Germinal center (tissue), 1 donor: ENCODE measurements at places on chromosomes 12 and 14.

- no peak for DNase-seq
Measured at GRCh38 chr12:108561852-108562347, 496 bp upstream of the ISCU start.

DNA sequence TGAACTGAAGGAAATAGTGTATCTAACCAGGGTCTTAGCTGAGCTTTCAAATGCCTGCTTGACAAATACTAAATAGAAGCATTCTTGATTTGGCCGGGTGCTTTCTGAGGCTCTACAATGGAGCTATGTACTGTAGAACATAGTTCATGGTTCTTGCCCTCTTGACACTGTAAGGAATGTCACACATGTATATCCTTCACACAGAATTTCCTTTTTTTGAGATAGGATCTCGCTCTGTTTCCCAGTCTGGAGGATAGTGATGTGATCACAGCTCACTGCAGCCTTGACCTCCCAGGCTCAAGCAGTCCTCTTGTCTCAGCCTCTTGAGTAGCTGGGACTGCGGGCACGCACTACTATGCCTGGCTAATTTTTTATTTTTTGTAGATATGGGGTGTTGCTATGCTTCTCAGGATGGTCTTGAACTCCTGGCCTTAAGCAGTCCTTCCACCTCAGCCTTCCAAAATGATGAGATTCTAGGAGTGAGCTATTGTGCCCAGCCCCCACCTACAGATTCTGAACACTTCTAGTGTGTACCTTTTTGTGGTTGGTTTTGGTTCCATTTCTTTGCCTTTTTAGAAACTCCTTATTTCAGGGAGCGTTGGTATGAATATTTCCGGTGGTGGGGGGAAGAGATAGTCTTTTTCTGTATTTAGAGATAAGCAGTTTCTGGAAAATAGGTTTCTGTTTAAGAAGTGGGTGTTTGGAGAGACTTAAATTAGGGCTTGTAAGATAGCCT is 4.2 kb downstream of the MLXIP start:
- DNase-seq: no peak

GRCh38 chr12:83018088-83018487 is 331.4 kb downstream of the TMTC2 start:
- no peak for DNase-seq

GRCh38 chr14:99576761-99577705 is 27.0 kb downstream of the CCDC85C start:
- no peak for DNase-seq

GRCh38 chr14:81298122-81298521 is 77.4 kb upstream of the GTF2A1 start:
- no peak for DNase-seq

DNA sequence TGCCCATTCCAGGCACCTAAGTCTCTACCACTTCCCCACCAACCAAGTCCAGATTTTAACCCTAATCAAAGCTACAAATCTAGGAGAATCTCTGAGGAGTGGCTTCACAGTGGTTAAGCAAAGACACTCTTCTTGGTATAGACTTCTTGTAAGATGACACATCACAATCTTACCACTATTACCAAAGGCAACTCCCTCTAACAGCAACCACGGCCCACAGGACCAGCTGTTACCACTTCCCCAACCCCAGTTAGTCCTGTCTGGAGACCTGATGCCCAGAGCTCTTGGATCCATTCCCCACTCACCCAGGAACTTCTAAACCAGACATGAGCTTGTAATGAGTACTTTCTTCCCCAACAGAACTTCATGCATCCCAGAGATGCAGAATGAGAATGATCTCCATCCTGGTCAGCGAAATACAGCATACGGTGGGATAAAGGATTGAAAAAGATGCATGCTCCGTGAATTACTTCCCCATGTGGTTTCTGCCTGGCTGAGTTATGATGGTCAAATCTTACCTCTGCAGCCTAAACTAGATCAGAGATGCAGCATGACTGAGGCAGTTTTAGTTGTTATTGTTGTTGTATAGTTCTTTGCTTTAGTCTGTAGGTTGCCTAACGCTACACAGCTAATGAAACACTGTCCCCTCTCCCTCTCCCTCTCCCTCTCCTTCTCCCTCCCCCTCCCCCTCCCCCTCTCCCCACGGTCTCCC is 87.7 kb upstream of the FOXN3 start:
- DNase-seq: no peak

DNA sequence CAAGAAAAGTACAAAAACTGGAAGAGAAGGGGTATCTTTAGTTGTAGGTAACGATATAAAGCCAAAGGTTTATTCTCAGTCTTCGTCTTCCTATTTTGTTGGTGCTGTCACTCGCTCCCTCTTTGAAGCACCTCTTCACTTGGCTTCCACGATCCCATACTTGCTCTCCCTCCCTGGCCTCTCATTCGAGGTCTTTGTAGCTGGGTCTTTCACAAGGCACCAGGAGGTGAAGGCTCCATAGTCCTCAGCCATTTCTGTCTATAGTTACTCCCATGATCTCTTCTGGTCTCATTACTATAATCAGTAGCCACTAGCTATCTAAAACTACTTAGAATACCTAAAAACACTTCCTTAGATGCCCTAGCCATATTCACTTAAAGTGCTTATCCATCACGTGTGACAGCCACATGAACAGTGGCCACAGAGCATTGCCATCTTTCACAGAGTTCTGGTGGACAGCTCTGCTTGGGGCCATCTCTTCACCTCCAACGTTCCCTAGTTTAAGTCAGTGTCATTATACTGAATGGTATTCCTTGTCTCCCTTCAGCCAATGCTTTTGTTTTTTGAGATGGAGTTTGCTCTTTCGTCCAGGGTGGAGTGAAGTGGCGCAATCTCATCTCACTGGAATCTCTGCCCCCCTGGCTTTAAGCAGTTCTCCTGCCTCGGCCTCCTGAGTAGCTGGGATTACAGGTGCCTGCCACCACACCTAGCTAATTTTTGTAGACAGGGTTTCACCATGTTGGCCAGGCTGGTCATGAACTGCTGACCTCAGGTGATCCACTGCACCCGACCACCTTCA is 57.1 kb downstream of the ATP2A2 start:
- DNase-seq: no peak

DNA sequence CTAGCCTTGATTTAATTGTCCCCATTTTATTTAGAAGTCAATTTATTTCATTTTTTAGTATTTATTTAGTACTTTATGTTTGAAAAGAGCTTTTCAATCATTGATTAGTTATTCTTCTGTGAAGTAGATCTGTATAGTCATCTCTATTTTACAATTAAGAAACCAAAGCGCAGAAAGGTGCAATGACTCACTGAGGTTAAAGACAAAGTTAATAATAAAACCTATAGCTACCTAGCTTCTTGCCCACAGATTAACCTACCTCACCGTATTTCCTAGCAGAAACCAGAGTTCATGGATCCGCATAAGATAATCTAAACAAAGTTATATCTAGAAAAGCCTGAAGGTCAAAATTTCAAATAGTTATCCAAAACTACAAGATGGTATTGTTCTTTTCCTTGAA is 176.4 kb downstream of the GRIN2B start:
- DNase-seq: no peak

DNA sequence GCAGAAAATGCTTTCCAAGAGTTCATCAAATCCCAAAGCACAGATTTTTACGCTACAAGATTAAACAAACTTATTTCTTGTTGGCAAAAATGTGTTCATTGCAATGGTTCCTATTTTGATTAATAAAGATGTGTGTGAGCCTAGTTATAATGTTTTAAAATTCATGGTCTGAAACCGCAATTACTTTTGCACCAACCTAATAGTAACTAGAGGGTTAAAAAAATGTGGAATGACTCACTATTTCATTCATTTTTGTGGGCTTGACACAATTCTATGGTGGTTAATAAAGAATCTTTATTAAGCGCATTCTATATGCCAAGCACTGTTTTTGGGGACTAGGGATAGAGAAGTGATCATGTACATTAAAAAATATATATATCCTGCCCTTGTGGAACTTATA is 38.6 kb upstream of the METAP2 start:
- DNase-seq: no peak

- no peak for DNase-seq
Measured at GRCh38 chr12:25827141-25827540, 131.3 kb upstream of the RASSF8 start.

GRCh38 chr14:20376071-20376588 is 32.7 kb downstream of the PARP2 start:
- no peak for DNase-seq

- no peak for DNase-seq
Measured at GRCh38 chr12:50402264-50403000, 1.7 kb downstream of the LARP4 start.

GRCh38 chr12:8905546-8905945 is 8.8 kb upstream of the PHC1 start:
- no peak for DNase-seq

GRCh38 chr12:125065021-125065918 is at the start of gene AACS:
AACS (plus strand) TSS chr12:125065435; CDS start chr12:125065585, 150 bp downstream.
- peak; percentile 96 for DNase-seq

DNA sequence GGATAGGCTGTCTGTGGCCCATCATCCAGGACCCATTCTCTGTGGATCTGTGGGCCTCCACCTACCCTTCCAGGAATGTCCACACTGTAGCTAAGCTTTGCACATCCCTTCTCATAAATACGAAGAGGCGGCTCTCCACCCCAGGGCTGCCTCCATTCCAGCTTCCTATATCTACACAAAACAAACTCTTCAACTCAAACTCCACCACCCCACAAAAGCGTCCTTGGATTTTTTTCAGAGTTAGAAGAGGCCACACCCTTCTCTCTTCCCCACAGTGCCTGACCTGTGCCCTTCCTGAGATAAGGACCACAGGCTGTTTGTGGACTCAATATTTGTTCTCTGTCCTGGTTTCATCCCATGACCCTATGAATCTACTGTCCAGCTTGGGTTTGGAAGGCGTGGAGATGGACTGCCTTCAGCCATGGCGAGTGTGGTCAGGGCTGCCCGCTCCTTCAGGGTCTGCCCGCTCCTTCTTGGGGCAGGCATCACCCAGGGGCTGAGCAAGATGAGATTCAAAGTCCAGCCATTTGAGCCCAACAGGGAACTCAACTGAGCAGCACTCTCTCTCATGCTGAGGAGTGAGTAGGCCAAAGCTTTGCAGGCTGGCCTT is 13.0 kb upstream of the SERPINA12 start:
- no peak for DNase-seq

GRCh38 chr14:68975667-68976066 is 3.4 kb downstream of the ACTN1 start:
- no peak for DNase-seq

GRCh38 chr14:103733651-103734050 is 18.0 kb downstream of the ZFYVE21 start:
- no peak for DNase-seq

DNA sequence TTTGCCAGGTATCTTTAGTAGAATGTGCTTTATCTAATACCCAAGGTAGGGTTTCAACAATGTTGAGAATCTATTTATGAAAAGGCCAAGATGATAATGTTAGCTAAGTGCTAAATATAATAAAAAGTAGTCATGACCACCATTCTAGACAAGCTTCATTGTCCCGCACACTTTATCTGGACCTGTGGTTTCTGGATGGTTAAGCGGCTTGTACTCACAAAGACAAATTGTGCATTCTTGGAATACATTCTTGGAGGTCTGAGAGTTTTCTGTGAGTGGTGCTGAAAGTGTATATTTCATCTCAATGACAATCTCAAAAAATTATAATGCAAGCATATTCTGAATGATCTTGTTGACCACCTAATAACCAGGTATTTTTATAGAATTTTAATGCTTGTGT is 646.9 kb downstream of the DIO2 start:
- no peak for DNase-seq

DNA sequence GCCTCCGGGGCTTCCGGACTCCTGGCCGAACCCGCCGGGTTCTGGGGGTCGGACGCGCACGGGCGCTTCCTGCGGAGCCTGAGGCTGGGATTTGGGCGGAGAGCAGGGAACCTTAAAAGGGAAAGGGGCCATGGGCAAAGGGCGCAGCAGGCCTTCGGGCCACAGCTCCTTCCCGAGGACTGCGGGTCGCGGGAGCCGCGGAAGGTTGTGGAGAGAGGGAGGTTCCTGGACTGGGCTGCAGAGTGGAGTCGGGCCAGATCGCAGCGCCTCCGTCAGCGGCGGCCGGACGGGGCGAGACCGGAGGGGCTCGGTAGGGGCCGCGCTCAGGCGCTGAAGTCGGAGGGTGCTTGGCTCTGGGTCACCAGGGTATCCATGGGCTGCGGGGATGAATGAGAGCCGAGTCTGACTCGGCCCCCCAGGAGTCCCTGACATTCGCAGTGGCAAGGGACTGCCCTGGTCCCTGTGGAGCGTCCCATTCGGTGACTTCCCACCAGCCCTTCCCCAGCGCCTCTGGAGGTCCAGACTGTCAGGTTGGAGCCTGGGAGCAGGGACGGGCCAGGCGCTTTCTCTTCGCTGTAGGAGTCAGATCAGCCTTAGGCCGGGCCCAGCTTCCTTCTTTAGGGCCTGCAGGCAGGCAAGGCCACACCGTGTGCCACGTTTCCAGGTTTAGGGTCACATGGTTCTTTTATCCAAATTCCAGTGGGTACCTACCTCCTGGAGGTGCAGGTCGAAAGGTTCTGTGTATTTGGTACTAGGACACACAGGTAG is 938 bp upstream of the SLC25A29 start:
- no peak for DNase-seq

GRCh38 chr14:59342516-59343484 is 122.4 kb downstream of the GPR135 start:
- DNase-seq: no peak

GRCh38 chr12:2009623-2010022 is 5.4 kb upstream of the DCP1B start:
- no peak for DNase-seq

DNA sequence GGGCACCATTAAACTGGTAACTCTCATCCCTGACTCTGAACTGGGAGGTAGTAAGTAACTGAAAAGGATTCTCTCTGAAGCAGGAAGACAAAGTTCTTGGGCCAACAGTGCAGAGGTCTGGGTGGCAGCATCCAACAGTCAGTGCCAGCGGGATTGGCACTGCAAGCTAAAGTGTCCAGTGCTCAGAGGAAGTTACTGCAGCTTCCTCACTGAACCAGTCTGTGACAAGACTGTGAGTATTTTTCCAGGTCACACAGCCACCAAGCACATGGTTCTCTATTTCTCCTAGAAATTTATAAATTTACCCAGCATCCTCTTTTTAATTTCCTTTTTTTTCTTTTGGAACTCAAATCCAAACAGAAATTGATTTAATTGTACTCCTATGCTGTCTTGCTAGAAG is 81.6 kb upstream of the FAR2 start:
- no peak for DNase-seq

- DNase-seq: no peak
Measured at GRCh38 chr12:97752129-97752528, 289.5 kb downstream of the RMST start.

DNA sequence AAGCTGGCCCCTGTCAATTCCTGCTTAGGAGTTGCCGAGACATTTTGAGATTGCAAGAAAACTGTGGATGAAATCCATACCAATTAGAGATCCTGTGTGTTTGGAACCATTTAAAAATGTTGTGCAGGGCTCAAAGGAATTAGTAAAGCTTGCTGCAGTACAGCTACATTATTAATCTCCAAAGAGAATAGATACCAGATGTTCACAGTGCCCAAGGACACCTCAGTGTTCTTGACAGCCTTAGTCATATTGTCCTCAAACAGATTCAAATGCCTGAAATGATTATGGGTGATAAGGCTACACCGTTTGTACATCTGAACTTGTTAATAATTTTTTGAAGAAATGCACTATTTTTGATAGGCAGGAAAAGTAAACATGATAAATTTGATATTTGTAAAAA is 164.6 kb downstream of the MSRB3 start:
- DNase-seq: no peak

- DNase-seq: no peak
Measured at GRCh38 chr12:118025168-118025567, 8.7 kb downstream of the RFC5 start.

GRCh38 chr12:121297435-121297991 is 1.0 kb upstream of the CAMKK2 start:
- DNase-seq: no peak

GRCh38 chr12:114069507-114069906 is 103.4 kb upstream of the RBM19 start:
- DNase-seq: no peak
